Effector CD8-positive, alpha-beta T cell (primary cell): ENCODE measurements at places on chromosomes 3 and 15.

GRCh38 chr3:194974468-194975135 is 288.9 kb downstream of the FAM43A start:
- no peak for DNase-seq

GRCh38 chr3:169750665-169751064 is 14.2 kb downstream of the TERC start:
- DNase-seq = no peak

DNA sequence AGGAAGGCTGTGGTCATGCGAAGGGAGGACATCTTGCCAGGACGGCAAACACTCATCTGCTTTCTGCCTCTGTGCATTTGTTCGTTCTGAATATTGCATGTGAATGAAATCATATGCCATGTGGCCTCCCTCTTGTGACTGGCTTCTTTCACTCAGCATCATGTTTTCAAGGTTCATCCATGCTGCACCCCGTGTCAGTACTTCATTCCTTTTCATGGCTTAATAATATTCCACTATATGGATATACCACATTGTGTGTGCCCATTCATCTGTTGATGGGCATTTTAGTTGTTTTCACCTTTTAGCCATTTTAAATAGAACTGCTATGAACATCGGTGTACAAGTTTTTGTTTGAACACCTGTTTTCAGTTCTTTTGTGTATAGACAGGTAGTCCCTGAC is 118.7 kb downstream of the GABRG3 start:
- DNase-seq = no peak

GRCh38 chr15:74384566-74384880 is 17.1 kb upstream of the CYP11A1 start:
- no peak for DNase-seq

- DNase-seq = no peak
Observed at GRCh38 chr3:12384451-12385233, 95.8 kb downstream of the PPARG start.

- no peak for DNase-seq
Observed at GRCh38 chr15:56496635-56497034, 31.7 kb upstream of the MNS1 start.
